Activated T-helper 1 cell treated with anti-CD3 and anti-CD28 coated beads, Interleukin-2, amount 50 U/mL, for 16 hours (primary cell): ENCODE measurements at places on chromosomes 16 and 17.
A peak's percentile ranks its signal among the peaks of the same experiment; 100 is the strongest.

GRCh38 chr16:63702981-63703590, 1418.8 kb downstream of the CDH11 start:
- DNase-seq: no peak

DNA sequence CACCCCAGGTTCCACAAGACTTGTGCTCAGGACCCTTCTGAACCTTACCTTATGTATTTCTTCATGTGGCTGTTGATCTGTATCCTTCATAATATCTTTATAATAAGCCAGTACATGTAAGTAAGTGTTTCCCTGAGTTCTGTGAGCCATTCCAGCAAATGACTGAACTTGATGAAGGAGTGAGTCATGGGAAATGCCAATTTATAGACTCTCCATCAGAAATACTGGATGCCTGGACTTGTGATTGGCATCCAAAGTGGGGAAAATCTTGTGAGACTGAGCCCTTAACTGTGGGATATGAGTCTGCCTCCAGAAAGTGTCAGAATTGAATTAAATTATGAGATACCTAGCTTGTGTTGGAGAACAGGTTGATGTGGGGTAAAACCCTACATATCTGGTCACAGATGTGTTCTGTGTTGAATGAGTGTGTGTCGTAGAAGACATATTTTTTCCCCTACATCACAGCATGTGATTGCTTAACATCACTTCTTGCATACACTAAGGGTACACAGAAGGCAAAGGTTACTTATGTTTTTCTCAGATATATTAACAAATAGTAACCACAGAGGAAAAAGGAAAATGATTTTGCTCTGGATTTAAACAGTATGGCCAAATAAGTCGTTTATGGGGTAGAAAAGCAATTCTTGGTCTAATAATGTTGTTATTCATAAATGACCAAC, 70.2 kb upstream of the NETO2 start:
- DNase-seq: no peak

GRCh38 chr17:66191593-66192377, at the start of gene CEP112:
TSS of gene CEP112 (minus strand) at chr17:66192133.
- DNase-seq: peak; percentile 84

- DNase-seq: no peak
These were observed 386.5 kb downstream of the CPPED1 start for GRCh38 chr16:12417030-12417814.

DNA sequence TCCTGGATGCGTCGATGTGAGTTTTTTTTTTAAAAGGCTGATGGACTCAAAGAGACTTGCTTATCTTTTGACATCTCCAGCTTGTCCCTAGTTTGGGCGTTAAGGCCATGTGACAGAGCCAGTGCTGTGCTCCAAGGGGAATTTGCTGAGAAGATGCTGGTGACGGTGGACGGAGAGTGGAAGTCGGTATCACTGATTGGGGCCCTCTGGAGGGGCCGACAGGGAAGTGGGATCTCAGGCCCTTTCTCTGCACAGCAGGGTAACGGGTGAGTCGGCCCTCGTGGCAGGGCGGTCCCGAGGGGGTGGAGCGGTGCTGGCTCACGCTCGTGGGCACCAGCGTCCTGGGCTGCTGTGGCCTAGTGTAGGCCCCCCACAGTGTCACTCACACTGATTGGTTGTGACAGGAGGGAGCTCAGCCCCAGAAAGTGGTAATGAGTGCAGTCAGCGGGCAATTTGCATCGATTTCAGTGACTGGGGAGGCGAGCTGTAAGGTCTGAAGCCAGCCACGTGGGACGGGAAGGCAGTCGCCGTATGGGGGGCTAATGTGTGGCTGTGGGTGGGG, 91.3 kb downstream of the TBC1D16 start:
- no peak for DNase-seq

- no peak for DNase-seq
These were observed 12.7 kb downstream of the TMEM11 start for GRCh38 chr17:21201298-21201595.

GRCh38 chr16:20868890-20869289, 31.3 kb downstream of the DCUN1D3 start:
- no peak for DNase-seq

DNA sequence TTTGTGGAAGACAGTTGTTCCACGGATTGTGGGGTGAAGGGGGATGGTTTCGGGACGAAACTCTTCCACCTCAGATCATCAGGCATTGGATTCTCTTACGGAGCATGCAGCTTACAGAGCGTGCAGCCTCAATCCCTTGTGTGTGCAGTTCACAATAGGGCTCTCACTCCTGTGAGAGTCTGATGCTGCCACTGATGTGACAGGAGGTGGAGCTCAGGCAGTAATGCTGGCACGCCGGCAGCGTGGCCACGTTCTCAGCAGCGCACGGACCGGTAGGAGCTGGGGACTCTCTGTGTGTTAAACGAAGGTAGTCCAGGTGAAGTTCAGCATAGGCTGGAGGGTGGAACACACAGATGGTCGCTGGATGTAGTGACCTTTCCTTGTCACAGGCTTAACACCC, 37.8 kb downstream of the SEC14L1 start:
- DNase-seq: no peak

GRCh38 chr16:8964462-8964861, 756 bp upstream of the USP7 start:
- no peak for DNase-seq

GRCh38 chr16:12293017-12293618, 316.6 kb downstream of the SNX29 start:
- DNase-seq: no peak

DNA sequence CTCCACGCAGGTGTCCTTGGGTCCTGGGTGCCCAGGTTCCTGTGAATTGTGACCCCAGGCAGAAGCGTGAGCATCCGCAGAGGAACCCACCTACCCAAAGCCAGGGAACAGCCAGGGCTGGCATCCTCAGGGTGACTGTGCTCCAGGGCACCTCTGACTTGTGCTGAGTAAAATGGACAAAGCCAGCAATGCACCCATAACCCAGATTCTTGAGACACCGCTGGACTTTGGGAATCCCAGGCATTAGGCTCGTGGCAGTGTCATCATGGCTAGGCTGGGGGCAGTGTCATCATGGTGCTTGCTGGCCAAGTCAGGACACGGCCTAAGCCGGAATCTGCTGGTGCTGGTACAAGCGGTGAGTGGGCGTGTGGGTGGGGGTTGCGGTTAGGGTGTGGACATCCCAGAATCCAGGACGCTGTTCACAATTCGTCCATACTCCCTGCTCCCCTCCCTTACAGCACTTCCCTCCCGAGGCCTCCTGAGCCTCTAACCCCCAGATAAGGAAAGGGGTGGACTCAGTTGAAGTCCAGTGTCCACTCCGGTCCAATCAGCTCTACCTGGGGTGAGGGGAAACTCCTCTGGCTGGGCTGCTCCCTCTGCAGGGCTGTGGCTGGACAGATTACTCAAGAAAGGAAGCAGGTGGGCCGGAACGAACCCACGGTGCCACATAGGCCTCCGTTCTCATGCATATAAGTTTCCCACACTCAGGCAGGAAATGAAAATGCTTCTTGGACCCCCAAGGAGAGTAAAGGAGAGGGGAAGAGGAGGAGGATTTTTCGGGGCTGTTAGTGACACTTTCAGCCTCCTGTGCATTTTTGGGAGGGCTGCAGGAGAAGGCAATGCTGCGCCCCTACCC, 138.9 kb downstream of the SEC14L1 start:
- DNase-seq: no peak

DNA sequence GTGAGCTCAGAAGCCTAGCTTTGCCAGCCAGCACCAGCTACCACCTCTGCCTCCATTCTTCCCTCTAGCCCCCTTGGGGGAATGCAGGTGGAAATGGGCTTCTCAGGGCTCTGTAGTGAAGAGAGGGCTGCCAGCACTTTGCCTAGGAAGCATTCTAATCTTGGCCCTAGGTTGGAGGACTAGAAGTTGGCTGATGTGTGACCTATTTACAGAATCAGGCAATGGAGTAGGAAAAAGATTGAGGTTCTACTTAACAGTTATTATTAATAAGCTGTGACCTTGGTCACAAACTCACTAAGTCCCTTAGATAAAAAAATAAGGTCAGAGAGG, 19.9 kb downstream of the DHX38 start:
- DNase-seq: no peak

GRCh38 chr17:50192618-50193291, 8.7 kb downstream of the COL1A1 start:
- DNase-seq: no peak

DNA sequence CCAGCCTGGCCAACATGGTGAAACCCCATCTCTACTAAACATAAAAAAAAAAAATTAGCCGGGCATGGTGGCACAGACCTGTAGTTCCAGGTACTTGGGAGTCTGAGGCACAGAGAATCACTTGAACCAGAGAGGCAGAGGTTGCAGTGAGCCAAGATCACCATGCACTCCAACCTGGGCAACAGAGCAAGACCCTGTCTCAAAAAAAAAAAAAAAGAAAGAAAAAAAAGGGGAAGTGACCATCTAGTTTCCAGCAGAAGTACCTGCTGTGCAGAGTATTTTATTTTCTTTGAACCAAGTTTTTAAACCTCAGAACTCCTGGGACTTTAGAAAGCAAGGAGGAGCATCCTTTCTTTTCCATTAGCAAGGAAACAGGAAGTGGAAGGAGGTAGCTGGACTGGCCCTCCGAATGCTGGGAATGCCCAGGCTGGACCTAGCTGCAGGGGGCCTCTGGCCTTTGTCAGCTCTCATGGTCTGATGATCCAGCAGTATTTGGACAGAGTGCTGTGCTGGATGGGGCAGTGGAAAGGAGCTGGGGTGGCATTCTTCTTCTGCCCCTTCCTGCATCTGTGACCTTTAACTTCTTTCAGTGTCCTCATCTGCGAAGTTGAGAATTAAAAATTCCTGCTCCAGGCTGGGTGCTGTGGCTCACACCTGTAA, 6.6 kb downstream of the GID4 start:
- no peak for DNase-seq

GRCh38 chr16:56382459-56382858, 42.9 kb downstream of the AMFR start:
- DNase-seq: no peak

DNA sequence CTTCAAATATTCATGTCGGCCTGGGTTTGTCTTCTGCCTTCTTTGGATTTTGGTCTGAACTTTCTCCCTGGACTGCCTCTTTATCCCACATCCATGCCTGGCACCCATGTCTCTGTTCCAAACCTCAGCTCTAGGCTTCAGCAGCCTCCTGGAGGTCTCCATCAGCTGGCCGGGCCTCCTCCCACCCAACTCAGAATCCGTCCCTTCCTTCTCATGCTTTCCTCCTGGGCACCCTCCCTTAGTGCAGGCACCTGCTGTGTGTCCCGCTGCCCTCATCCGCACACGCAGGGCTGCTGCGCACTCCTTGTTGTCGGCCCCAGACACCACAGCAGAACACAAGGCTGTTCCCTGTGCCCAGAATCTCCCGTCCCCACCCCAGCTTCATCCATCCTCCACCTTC, 14.0 kb downstream of the LDHD start:
- DNase-seq: no peak

DNA sequence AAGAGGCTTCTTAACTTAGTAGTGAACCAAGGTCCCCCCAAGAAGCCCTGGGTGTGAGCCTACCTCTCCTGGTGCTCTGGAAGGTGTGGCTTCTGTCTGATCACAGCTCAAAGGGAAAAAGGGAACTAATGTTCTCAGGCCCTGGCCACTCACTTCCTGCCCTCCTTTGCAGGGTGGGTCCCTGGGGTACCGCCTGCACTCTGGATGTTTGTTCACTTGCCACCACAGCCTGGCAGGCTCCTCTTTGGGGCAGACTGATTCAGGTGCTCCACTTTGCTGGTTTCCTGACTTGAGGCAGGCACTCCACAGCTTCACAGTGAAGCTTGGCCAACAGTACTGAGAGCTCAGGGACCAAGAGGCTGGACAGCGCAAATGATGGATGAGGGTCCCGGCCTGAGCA, 5.9 kb upstream of the MYO15A start:
- no peak for DNase-seq

DNA sequence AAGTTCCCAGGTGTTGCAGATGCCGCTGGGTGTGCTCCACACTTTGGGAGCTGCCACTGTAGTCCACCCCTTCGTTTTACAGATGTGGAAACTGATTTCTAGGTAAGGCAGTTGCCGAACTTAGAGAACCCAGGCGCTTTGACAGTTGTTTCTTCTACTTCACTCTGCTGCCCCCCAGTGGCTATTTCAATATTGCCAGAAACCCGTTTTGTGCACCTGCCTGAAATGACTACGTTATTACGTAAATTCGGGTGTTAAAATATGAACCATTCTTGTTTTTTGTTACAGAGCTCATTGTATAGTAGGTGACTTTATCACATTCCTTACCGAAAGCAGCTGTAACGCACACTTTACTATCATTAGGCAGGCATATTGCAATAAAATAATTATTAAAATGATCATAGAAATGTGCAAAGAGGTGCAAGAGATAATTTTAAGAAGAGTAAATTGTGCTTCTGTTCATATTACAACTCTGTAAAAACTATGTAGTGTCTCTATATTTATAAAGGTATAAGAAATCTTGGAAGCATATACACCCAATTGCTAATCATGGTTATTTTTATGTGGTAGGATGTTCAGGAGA, 44.9 kb downstream of the OTOA start:
- peak; percentile 67 for DNase-seq

DNA sequence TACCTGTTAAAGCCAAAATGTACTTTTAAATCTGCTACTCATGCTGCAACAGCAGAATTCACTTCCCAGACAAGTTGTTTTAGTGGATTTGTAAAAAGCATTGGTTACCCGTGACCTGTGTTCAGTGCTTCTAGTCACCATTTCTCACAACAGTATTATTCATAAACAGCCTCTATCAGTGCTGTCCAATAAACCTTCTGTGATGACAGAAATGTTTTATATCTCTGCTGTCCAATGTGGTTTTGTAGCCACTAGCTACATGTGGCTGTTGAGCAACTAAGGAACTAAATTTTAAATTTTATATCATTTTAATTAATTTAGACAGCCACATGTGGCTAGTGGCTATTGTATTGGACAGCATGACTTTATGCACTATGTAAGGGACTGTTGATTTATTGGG, 12.6 kb downstream of the MAP3K3 start:
- DNase-seq: no peak

- no peak for DNase-seq
These were observed 2.1 kb downstream of the CPD start for GRCh38 chr17:30380643-30381339.

- no peak for DNase-seq
These were observed 382.4 kb upstream of the XYLT1 start for GRCh38 chr16:17852977-17853702.

DNA sequence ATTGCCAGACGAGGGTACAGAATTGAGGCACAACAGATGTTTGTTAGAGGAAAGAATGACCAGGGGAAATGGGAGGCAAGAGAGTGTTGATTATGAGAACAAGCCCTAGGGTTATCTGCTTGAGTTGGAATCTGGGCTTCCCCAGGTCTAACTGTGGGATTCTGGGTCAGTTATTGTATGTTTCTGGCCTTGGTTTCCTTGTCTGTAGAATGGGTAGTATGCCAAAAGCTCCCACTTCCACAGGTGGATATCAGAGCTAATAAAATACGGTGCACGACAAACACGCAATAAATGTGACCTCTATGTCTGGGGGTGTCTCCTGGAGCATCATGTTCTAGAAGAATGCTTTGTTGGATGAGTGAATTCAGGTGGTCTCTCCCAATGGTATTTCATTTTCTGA, 517 bp downstream of the TMC5 start:
- DNase-seq: no peak

DNA sequence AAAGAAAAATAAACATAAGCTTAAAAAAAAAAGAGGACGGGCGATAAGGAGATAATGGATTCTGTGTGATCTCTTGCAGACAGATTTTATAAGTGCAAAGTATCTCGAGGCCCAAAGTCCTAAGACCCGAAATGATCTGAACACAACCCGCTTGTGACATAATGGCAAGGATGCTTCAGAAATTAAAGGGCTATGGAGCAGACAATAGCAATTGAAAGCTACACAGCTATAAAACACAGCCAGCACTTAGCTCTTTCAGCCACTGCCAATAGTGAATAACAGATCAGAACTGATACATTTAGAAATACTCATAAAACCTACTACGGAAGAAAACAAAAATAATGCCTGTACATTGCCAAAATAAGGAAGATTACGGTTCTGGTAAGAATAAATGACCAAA, 117.5 kb downstream of the ZFHX3 start:
- DNase-seq: no peak
